ENCODE measurements at places on chromosomes 2 and 18. TPM values are rescaled to one million over a fixed set of nuclear protein-coding genes. Genes with fewer than 3 reads are reported as not detected.

GPN1 gene
- 59.2 TPM for total RNA-seq

DNA sequence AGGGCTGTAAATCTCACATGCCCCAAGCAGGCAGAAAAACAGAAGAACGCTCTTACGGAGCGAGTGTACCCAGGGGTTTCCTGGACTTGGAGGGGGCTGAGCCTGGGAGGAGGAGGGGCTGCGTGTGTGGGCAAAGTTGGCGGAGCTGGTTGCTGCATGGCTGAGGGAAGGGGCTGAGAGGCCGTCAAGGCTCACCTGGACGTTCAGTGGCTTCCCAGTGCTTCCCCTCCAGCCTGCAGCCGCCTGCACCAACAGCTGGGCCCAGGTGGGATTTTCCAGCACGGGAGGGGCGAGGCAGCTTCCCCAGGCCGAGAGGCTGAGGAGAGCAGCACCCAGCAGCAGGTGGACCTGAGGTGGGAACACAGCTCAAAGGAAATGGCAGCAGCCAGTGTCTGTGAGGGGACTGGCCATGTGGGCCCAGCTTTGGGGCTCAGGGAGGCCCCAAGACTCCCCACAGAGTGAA is 70.6 kb upstream of the CTDP1 start:
- no peak for DNase-seq

ACOXL gene
- total RNA-seq, result 2.9 TPM

DNA sequence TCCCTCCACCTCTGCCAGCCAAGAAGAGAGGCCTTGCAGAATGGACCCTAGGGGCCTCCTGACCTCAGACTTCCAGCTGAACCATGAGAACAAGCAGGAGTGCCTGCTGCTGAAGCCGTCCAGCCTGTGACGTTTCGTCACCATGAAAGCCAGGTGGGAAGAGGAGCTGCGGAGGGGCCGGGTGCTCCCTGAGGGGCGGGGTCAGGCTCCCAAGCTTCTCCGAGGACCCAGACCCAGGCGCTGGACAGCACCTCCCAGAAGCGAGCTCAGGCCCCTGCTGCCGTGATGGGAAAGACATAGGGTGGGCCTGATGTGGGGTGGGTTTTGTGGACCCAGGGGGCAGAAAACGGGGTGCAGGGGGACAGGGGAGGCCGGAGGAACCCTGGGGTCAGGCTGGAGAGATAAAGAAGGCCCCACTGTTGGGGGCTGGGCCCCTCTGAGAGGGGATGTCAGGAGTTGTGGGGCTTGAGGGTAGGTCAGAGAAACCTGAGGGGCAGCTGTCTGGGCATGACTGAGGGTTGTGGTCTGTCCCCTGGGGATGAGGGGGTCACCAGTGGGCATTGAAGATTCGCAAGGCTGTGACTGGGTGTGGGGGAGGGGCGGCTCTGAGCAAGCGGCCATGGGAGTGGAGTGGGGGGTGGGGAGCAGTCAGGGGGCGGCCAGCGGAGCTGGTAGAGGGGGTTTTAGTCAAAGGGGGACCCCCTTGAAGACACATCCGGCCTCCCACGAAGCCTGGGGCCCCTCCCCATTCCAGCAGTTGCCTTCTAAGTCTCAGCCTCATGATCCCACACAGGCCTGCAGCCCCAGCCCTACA is 73.4 kb upstream of the ODC1 start:
- DNase-seq, result no peak

DNA sequence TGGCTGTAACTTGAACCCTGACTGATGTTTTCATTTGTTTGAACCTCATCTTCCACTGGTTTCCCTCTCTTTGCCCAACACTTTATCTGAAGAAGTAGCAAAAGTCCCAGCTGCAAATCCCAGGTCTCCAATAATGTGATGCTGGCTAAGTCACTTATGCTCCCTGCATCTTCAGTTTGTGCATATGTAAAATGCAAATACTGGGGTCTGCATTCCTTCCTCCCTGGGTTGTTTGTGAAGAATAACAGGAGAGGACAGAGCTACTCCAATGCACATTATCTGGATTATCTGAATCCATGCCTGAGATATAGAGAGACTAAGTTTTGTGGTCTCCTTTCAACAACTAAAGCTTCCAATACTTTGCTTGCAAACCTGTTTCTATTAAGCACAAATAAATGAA is 22.2 kb downstream of the KIAA2012 start:
- no peak for DNase-seq

DYSF gene
- 1.1 TPM for total RNA-seq

AQP12B gene
- not detected for total RNA-seq

DNA sequence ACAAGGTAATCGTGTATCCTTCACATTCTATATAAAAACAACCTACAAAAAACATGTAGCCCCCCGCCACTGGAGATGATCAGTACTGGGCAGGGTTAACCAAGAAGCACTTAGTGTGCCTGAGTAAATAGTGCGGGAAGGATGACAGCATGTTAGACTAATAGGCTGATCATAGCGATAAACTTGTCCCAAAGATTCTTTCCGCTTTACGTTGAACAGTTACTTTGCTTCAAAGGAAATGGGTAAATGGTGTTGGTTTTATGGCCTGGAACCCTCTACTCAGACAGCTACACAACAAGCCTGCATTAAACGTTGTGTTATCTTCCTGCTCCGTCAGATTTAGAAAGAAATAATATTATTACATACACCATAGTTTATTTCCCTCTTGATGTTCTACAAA is 67.7 kb downstream of the CTAGE1 start:
- DNase-seq, result no peak

- no peak for DNase-seq
Observed at GRCh38 chr2:70357684-70358071, 55.8 kb upstream of the FAM136A start.

GRCh38 chr18:49681387-49681786 is 119.5 kb downstream of the LIPG start:
- no peak for DNase-seq
